Right renal pelvis (tissue), 4 donors: ENCODE measurements at places on chromosomes 2 and 18. TPM values are rescaled to one million over a fixed set of nuclear protein-coding genes. Genes with fewer than 3 reads are reported as not detected.

The PTPRN gene
- polyA plus RNA-seq = not detected

The TNFAIP6 gene
- polyA plus RNA-seq = 1.8 TPM

GRCh38 chr2:9678544-9678943 is 47.7 kb upstream of the YWHAQ start:
- no peak for DNase-seq

DNA sequence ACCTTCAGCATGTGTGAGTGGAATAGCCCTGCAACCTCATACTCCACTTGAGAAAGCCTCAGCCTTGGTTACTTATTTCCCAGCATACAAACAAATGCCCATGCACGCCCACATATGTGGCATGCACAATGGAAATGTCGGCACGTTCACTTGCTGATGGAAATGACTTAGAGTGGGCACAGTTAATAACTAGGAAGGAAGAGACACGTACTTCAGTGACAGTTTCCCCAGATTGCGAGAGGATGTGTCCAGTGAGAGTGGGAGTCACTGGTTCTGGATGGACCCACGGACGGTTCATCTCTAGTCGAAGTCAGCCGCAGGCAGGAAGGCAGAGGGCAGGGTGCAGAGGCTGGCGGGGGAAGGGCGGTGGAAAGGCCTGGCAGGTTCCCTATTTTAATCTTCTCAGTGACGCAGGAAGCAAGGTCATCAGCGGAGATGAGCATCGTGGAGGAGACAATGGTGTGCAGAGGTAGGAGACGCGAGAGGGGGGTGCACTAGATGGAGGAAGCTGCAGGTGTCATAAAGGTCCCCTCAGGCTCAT is 350.7 kb upstream of the MYT1L start:
- no peak for DNase-seq

DNA sequence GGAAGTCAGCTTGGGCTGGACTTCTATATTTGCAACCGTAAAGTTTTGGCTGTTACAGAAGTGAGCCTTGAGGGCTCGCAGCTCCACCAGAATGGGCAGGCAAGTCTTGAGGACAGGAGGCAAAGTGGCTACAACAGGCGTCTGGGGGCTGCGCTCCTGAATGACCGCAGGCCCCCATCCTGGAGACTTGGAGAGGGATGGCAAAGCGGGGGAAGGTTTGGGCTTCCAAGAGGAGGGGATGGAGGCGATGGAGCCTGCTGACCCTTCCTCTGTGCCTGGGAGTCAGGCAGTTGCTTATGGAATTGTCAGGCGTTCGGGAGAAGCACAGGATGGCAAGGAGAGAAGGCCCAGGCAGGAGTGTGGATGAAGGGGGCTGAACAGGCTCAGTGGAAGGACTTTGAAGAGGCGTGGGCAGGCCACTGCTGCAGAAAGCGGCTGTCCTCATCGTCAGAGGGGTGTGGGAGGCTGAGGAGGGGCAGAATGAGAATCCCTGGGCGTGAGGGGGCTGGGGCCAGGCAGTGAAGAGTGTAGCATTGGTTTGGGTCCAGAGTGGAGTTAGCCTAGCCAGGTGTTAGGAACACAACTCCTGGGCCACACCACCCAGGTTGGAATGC is 72.3 kb downstream of the INHBB start:
- no peak for DNase-seq

GRCh38 chr2:196219671-196220070 is 48.3 kb upstream of the STK17B start:
- DNase-seq = no peak

DNA sequence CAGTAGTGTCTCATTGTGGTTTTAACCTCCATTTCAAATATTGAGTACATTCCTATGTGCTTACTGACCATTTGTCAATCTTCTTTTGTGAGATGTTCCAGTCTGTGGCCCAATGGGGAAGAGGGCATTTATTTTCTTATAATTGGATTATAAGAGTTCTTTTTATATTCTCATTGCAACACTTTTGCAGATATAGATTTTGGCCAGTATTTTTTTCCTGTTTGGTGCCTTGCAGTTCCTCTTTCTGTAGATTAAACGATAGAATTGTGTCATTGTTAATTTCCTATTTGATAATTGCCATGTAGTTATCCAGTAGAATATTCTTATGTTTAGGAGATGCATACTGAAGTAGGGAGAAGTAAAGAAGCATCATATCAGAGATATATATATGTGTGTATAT is 56.4 kb upstream of the CYTIP start:
- no peak for DNase-seq

DNA sequence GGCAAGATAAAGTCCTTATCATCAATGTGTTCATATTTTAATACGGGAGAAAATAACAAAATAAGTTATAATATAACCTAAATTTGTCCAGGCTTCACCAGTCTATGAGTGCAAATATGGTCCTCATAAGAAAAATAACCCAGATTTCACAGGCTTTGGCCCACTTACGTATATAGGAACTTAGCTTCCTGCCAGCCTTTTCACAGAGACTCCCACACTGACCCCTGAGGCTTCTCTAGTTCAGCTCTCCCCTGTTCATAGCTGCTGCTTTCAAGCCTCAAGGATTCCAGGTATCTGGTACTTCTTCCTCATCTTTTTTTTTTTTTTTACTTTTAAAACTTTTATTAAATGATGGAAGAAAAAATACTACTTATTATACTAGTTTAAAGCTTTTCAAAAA is 74.9 kb upstream of the PELI1 start:
- no peak for DNase-seq
